Activated T-helper 1 cell treated with anti-CD3 and anti-CD28 coated beads, Interleukin-12 subunit alpha, Interleukin-12 subunit beta, Interleukin-2, Interleukin-4 antibody, amounts not matched to agents 30 ng/mL and 10 ng/mL and 1 ng/mL, durations not matched to agents 14 hours and 24 hours and 36 hours (primary cell): ENCODE measurements at places on chromosomes 4 and X. TPM values are rescaled to one million over a fixed set of nuclear protein-coding genes. Genes with fewer than 3 reads are reported as not detected.

Gene STATH
- not detected in 2 replicates for total RNA-seq

Gene GABRG1
- not detected in 2 replicates for total RNA-seq

Gene EVC
- total RNA-seq, result 1.5 and 1.9 TPM in 2 replicates

Gene INTS6L
- 38.3 and 38.7 TPM in 2 replicates for total RNA-seq

Gene ELOVL6
- 17.0 and 19.1 TPM in 2 replicates for total RNA-seq

Gene FGFRL1
- 15.5 TPM in 2 replicates for total RNA-seq

Gene HSFX2
- total RNA-seq, result 0.41 TPM in 1 of 2 replicates, not detected in the other

Gene CHRNA9
- total RNA-seq, result not detected in 2 replicates

Gene HELQ
- 8.8 and 9.7 TPM in 2 replicates for total RNA-seq

GRCh38 chr4:8703401-8703696 is 110.8 kb downstream of the CPZ start:
- no peaks in the 10 kb centered on the region for H3K36me3 ChIP-seq
- H3K4me3 ChIP-seq, result no peak overlapping the region
- H3K27me3 ChIP-seq, result no peaks in the 10 kb centered on the region
- no peak overlapping the region for H3K27ac ChIP-seq
- no peaks in the 10 kb centered on the region for H3K4me1 ChIP-seq
- no peak for DNase-seq

GRCh38 chr4:177105536-177105935 is 204.1 kb upstream of the NEIL3 start:
- no peaks in the 10 kb centered on the region for H3K4me1 ChIP-seq
- no peak for DNase-seq
- H3K36me3 ChIP-seq, result no peaks in the 10 kb centered on the region
- no peaks in the 10 kb centered on the region for H3K27me3 ChIP-seq
- H3K4me3 ChIP-seq, result no peak overlapping the region
- H3K27ac ChIP-seq, result no peak overlapping the region

DNA sequence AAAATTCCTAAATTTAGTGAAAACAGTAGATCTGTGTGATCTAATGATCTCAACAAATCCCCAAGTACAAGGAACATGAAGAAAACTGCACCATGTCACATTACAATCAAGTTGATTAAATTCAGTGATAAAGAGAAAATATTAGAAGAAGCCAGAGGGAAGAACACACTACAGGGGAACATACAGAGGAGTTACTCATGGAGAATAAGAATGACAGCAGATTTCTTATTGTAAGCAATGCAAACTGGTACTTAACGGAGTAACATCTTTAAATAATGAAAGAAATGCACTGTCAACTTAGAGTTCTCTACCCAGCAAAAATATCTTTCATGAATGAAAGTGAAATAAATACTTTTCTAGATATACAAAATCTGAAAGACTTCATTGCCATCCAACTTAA is 21.1 kb downstream of the TLL1 start:
- H3K4me1 ChIP-seq, result no peaks in the 10 kb centered on the region
- H3K27me3 ChIP-seq, result no peaks in the 10 kb centered on the region
- H3K27ac ChIP-seq, result no peak overlapping the region
- no peak overlapping the region for H3K4me3 ChIP-seq

- no peaks in the 10 kb centered on the region for H3K36me3 ChIP-seq
- no peak overlapping the region for H3K27ac ChIP-seq
- H3K27me3 ChIP-seq, result no peaks in the 10 kb centered on the region
- DNase-seq, result no peak
Observed at GRCh38 chr4:61782133-61782532, 582.0 kb downstream of the ADGRL3 start.

- H3K27ac ChIP-seq, result peak overlapping the region; percentile 94
- peaks cover 40% of the 10 kb centered on the region for H3K36me3 ChIP-seq
- DNase-seq, result no peak
- no peaks in the 10 kb centered on the region for H3K27me3 ChIP-seq
- H3K4me3 ChIP-seq, result peak overlapping the region; percentile 99
Observed at GRCh38 chrX:136646602-136647239, 1.2 kb upstream of the CD40LG start.

- H3K27ac ChIP-seq, result no peak overlapping the region
- H3K4me1 ChIP-seq, result no peaks in the 10 kb centered on the region
- H3K36me3 ChIP-seq, result no peaks in the 10 kb centered on the region
Observed at GRCh38 chr4:186700746-186701145, 22.9 kb downstream of the FAT1 start.

GRCh38 chr4:3781193-3781886 is 15.2 kb downstream of the ADRA2C start:
- no peaks in the 10 kb centered on the region for H3K4me1 ChIP-seq
- no peak overlapping the region for H3K27ac ChIP-seq
- no peaks in the 10 kb centered on the region for H3K36me3 ChIP-seq
- no peaks in the 10 kb centered on the region for H3K27me3 ChIP-seq
- no peak overlapping the region for H3K4me3 ChIP-seq

DNA sequence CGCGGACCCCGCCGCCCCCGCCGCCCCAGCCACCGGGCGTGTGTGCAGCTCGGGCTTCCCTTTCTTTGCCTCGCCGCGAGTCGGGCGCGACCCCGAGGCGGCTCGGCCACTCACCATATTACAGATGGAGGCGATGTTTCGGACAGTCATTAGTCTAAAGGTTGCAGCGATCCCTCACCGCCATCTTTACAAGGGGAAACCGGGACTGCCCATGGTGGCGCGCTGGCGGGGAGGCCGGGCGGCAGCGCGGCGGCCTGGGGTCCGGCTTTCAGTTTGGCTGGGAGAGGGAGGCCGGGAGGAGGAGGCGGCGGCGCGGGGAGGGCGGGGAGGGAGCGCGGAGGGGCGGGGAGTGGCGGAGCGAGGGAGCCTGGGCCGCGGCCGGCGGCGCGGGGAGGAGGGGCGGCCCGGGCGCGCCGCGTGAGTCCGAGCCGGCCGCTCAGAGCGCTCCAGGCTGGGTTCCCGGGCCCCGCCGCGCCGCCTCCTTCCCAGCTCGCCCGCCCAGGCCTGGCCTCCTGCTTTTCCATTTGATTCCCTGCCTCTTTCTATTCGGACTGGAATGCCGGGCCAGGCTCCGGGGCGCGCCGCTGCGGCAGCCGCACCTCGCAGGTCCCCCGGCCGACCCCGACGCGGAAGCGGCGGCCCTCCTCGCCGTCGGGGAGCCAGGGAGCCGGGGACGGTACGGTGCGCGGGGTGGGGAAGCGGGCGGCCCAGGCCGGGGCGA is at the start of gene USP46:
TSS of gene USP46 (minus strand) at position 301 of the 721 bp plus-strand sequence. CDS start at position 150, 151 bp downstream.
- H3K4me1 ChIP-seq, result peaks cover 28% of the 10 kb centered on the region
- peaks cover 14% of the 10 kb centered on the region for H3K27me3 ChIP-seq
- H3K36me3 ChIP-seq, result peaks cover 12% of the 10 kb centered on the region
- peak within 1 kb of the TSS; percentile 73 for H3K27ac ChIP-seq
- H3K4me3 ChIP-seq, result peak within 1 kb of the TSS; percentile 86

- no peaks in the 10 kb centered on the region for H3K27me3 ChIP-seq
- H3K4me1 ChIP-seq, result peaks cover 59% of the 10 kb centered on the region
- H3K4me3 ChIP-seq, result peak overlapping the region; percentile 98
- peaks cover 50% of the 10 kb centered on the region for H3K36me3 ChIP-seq
- peak; percentile 6 for DNase-seq
Observed at GRCh38 chrX:45769761-45770582, 569.3 kb upstream of the DIPK2B start.

DNA sequence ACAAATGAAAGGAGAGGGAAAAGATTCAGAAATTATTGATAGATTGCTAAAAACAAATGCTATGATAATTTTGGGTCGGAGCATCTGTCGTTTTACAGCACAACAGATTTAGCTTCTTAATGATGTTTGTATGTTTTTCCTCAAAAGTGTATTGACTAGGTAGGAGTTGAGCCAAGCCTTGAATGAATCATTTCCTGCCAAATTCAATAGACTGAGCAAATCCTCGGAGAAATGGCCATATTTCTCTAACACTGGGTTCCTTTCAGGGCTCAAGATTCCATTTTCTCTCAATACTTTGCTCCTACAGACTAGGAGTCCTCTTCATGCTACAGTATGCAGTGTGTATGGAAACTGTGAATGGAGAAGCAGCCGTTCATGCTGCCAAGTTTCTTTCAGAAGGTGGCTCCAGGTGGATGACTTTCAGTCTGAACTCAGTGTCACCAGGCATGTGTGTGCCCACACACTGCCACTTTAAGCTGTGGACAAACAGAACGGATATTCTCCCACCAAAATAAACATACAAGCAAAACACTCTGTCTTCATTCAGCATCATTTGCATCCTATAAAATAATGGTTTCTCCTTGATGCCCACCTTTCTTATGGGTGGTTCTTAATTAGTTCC is 146.0 kb downstream of the TBL1X start:
- H3K4me3 ChIP-seq, result no peak overlapping the region
- no peaks in the 10 kb centered on the region for H3K36me3 ChIP-seq
- no peak overlapping the region for H3K27ac ChIP-seq
- no peaks in the 10 kb centered on the region for H3K4me1 ChIP-seq
- DNase-seq, result no peak

- H3K4me1 ChIP-seq, result no peaks in the 10 kb centered on the region
- no peaks in the 10 kb centered on the region for H3K27me3 ChIP-seq
- no peak overlapping the region for H3K27ac ChIP-seq
Observed at GRCh38 chr4:177163532-177163931, 146.1 kb upstream of the NEIL3 start.
